Stimulated activated CD4-positive, alpha-beta T cell treated with anti-CD3 and anti-CD28 coated beads, Interleukin-1b, Interleukin-23, amount 100 ng/mL, for 4 hours (primary cell): ENCODE measurements at places on chromosomes 12 and 14.

DNA sequence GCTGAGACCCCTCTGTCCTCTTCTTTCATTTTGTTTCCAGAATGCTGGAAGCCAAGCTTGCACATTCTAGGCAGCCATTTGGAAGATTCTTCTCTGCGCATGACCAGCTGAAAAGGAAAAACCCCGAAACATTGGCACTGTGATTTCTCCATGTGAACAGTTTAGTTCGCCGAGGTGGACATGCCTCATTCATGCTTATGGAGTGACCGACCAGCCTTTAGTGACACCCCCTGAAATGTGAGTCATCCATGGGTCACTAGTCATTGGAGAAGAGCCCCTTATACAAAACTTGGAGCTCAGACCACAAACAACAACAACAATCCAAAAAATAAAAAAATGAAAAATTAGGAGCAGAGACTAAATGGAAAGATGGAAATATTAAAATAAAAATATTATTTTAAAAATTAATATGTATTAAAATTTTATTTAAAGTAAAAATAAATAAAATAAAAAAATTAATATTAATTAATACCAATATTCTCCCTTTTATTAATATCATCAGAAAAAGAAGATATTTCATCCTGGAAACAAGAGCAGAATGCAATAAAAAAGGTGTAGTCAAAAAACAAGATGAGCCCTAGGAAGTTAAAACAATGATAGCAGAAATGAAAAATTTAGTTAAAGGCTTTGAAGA, 9.5 kb upstream of the KRT7 start:
- DNase-seq = no peak

GRCh38 chr12:93199831-93200236, 177.9 kb upstream of the NUDT4 start:
- no peak for DNase-seq

DNA sequence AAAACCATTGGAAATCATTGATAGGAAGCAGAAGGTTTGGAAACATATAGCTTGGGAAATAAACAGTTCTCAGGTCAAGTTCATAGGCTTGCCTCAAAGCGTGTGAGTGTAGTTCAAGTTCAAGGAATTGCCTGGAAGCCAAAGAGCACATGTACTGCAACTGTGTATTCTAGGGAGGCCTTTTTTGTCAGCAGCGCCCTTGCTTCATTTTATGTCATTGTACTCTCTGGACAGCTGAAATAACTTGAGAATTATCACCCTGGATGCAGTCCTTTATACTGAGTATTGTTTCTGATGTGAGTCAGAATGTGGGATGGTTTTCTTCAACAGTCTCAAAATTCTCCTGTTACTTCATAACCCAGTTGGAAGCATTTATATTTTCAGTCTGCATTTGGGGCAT, 16.0 kb upstream of the EVL start:
- DNase-seq = no peak

GRCh38 chr12:45389426-45389825, 173.5 kb downstream of the ANO6 start:
- DNase-seq = no peak

- no peak for DNase-seq
These were observed 17.8 kb downstream of the BRF1 start for GRCh38 chr14:105283028-105283427.

GRCh38 chr12:125083072-125083471, 17.8 kb downstream of the AACS start:
- no peak for DNase-seq

DNA sequence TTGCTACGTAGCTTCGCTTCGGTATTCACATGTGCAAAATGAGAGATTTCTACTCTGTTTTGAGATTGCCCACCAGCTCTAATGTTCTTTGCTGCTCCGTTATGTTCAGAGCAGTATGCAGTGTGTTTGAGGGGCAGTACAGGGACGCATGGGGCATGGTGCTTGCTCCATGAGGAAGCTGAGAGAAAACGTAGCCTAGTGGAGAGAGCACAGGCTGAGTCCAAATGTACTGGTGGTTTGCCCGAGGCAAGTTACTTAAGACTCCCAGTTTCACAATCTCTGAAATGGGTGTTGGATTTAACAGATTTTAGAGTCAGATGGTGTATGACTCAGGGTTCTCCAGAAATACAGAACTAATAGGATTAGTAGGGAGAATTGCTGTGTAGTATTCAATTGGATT, 310.5 kb downstream of the ETNK1 start:
- no peak for DNase-seq

DNA sequence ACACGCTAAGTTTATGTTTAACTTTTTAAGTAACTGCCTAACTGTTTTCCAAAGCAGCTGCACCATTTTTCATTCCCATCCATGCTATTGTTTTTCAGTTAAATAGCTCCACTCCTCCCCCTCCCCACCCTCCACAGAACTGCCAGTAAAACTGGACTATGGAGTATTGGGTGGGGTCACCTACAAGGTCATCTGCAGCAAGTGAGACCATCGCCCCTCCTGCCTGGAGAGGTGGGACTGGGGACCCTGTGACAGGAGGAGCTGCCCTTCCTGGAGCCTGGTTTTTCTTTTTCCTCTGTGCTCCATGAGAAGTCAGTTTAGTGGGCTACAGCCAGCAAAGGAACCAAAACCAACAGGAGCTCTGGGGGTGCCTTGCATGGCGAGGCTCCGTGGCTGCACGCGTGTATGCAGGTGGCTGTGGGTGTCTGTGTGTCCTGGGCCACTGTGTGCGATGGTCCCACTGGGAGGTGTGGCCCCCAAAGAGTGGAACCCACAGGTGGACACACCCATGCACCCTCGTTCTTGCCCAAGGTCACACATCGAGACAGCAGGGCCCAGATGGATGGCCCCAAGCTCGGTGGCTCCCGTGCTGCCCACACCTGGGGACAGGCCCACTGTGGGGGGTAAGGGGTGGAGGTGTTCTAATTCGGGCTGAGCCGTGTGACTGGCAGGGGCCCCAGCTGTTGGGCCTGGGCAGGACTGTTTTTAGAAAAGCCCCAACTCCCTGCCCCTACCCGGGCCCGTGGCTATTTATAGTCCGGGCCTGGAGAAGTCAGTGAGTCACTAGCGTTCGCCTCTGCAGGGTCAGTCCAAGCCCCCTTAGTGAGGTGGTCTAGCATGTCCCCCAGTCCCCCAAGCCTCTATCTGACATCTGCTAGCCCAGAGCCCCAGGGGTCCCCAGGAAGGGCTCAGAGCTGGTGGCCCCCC, 2.3 kb upstream of the ADSS1 start:
- DNase-seq = no peak

GRCh38 chr12:32894566-32894965, 2.0 kb downstream of the PKP2 start:
- no peak for DNase-seq

GRCh38 chr12:14995583-14996425, 23.0 kb downstream of the PDE6H start:
- DNase-seq = no peak

DNA sequence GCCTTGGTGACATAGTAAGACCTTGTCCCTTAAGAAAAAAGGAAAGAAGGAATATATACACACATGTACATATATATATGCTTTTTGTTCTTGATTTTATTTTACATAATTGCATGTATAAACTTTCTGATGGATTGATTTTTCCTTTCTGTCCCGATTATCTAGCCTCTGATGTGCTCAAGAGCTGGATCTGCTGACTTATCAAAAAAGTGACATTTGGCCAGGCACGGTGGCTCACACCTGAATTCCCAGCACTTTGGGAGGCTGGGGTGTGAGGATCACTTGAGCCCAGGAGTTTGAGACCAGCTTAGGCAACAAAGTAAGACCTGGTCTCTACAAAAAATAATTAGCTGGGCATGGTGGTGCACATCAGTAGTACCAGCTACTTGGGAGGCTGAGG, 12.0 kb downstream of the SNRNP35 start:
- no peak for DNase-seq

- DNase-seq = no peak
These were observed 2.0 kb downstream of the TMTC1 start for GRCh38 chr12:29781705-29782266.

DNA sequence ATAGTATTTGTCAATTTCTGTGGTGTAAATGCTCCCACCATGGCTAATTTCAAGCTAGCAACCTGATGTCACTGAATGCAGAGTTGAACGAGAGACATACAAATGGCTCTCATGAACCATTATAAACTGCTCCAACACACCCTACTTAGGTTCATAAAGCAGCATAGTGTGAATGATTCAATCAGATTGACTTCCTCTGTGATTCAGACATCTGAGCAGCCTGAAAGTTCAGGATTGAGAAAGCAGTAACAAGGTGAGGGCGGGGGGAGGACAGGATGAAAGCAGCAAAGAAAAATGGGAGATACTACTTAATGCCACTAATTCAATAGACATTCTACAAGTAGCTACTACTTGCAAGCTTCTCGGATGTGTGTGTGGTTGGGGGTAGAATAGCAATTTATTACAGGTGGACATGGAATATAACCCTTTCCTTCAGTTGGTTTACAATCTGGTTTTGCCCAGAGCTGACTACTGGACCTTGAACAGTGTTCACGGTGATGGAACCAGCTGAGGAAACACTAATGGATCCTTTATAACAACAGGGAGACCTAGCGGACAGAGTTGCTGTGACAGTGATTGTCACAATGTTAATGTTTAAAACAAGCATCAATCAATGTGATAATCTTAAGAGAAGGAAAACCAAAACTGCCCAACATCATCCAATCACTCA, 52.5 kb upstream of the PELI2 start:
- no peak for DNase-seq

- DNase-seq = no peak
These were observed 1214.3 kb upstream of the TMEM132C start for GRCh38 chr12:127052511-127053232.
